Left cardiac atrium (tissue), 4 donors: ENCODE measurements at places on chromosomes 16 and 17.

DNA sequence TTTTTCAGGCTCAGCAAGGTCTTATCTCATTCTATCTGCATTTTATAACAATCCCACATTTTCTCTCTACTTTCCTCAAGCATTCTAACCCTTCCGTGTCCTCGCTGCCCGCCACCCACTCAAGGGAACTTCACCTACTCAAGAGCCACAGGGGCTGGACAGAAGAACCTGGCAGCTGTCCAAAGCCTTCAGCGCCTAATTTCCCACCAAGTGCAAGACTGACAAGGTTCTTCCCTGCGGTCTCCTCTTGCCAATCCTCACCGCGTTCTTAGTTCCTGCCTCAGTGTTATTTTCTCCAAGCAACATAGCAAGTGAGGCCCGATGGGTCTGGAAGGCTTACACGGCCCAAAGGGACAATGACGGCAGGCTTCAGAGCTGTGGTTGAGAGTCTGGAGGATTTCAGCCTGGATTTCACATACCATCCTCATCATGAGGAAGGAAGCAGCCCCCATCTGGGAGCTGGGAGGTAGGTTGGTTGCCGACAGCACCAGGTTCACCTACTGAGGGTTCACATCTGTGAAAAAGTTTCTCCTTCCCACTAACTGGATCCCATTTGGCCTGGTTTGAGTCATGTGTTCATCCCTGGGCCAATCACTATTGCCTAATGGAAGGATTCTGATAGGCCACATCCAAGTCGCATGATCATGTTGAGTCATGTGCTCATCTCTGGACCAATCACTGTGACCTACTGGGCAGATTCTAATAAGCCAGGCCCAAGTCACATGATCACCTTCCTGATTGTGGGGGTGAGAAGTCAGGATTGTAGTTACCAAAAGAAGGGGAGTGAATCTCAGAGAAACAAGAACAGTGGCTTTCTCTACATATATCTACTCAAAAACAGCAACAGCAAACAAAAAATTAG is 108.2 kb downstream of the N4BP1 start:
- DNase-seq, result no peak

DNA sequence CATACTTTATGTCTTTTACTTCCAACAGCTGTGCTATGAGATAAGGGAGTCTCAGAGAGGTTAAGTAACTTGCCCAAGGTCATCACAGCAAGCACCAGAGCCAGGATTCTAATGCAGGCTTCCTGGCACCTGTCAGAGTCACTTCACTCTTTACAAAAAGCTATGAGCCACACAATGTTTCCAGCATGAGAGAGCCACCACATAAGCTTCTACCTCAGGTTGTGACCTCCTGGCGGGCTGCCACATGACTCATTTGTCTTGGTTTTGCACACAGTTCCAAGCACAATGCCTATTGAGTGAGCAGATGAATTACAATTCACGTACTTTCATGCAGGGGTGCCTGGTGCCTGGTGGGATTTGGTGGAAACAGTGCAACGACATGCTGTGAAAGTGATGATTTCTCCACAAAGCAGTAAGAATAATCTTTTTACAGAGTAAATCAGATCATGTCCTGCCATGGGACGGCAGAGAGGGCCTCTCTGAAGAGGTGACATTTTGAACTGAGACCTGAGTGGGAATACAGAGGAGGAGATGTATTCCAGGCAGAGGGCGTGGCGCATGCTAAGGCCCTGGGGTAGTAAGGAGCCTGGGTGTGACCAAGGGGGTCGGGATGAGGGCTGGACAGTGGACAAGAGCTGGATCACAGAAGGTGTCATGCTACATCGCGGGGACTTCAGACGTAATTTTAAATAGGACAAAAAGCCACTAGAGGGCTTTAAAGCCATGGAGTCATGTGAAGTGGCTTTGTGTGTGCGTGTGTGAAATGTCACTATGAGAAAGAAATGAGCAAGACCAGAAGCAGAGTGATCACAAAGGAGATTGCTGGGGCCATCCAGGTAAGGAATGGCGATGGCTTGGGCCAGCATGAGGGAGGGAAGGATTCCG is 53.4 kb downstream of the CACNG3 start:
- DNase-seq, result peak; percentile 28

GRCh38 chr16:2803545-2804195 is 5.4 kb downstream of the PRSS41 start:
- DNase-seq, result no peak

- no peak for DNase-seq
These were observed 33.5 kb downstream of the GRB2 start for GRCh38 chr17:75371981-75372380.

DNA sequence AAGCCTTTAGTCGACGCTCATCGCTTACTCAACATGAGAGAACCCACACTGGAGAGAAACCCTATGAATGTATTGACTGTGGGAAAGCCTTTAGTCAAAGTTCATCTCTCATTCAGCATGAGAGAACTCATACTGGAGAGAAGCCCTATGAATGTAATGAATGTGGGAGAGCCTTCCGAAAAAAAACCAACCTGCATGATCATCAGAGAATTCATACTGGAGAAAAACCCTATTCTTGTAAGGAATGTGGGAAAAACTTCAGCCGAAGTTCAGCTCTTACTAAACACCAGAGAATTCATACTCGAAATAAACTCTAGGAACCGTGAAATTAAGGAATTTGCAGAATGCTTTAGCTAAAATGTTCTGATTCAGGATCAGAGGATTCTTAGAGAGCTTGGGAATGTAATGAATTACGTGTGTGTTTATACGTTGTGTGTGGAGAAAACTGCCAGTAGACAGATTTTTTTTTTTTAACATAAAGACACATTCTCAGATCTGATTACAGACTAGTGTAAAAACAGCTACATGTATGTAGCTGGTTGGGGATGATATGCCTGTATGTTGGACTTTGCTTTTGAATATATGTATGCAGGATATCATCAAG is 25.4 kb downstream of the ZFP90 start:
- no peak for DNase-seq

DNA sequence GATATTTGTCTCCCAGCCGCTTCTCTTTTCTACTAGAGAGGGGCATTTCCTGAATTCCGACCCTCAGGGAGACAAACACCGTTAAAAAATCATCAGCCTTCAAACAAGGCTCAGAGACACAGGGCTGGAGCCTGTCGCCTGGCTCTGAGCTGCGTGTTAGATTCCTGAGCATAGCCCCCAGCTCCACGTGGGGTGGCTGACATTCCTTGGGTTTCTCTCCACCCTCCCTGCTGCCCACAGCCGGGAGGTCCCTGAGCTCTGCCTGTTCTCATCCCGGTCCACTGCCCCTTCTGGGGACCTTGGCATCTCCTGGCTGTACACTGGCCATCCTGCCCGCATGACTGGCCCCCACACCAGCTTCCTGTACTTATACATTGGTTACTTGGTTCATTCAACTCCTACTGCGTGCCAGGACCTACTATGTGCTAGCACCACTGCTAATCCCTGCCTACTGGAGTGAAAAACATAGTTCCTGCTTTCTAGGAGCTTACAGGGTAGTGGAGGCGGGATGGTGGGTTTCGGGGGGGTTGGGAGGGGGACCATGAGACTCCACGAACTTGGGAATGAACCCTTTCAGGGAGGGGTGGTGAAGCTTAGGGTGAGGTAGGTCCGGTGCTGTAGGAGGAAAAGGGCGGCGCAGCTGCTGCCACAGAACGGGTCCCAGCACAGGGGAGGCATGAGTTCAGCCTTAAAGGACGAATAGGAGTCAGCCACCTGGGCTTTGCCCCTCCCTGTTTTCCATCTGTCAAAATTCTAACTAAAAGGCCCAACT is 52.1 kb upstream of the TMEM132E start:
- DNase-seq, result no peak
